ENCODE measurements at places on chromosomes 11 and 22.

DNA sequence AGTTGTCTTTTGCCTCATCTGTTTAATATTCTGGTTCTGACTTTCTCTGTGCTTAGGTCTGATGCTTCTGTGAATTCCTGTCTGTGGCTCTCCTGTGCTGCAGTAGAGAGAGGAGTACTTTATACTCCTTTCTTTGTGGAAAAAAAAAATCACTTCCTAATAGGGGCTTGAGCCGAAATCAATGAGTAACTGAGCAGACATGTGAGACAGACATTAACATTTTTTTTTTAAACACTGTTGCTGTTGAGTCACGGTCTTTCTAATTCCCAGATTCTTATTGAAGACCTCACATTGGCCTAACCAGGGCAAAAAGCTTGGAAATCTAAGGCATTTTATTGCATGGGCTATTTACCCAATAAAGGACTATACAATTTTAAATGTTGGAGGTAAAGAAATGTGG, 86.1 kb downstream of the GRM5 start:
- DNase-seq = peak; percentile 77

DNA sequence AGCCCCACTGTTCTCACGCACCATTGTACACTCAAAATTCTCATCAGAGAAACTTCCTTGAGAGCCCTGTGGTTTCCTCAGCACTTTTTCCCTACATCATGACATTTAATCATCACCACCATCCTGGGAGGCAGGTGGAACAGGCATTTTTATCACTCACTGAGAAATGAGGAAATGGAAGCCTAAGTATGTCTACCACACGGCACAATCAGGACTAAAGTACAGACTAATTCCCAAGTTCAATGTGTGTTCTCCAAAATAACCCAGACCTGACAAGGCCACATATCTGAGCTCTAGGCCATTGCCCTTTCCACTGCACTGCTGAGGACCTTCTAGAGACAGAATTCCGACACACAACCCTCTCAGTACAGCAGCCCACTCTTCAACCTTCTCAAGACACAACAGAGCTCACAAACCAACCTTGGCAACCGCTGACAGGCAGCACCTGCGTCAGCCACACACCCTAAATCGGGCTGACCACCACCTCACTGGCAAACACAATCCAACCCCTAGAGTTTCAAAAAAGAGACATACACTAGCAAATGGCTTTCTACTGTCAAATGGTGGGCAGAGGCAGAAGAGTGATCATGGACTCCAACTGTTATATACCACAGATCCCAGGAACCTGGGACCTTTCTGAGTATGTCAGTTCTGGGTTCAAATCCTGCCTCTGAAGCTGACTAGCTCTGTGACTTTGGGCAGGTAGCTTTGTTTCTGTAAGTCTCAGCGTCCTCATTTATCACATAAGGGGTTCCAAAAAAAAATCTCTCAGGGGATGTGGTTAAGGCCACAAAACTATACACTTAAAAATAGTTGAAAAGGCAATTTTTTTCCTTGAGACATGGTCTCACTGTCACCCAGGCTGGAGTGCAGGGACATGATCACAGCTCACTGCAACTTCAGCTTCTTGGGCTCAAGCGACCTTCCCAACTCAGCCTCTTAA, 16.3 kb downstream of the SMCO4 start:
- DNase-seq = no peak

DNA sequence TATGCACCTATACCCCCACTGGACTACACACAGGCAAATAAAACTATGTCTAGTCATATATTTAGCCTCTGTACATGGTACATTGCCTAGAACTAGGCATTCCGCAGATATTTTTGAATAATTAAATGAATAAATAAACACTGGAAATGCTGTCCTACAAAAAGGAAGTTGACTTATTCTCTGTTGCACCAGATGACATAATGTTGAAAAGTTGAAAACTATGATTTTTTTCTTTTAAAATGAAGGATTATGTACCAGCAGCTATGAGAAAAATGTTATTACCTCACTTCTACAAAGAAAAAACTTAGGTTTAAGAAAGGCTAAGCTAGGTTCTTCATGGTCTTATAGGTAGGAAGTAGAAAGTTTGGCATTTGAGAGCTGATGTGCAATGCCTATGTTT, 856.6 kb downstream of the METTL15 start:
- DNase-seq = peak; percentile 86

DNA sequence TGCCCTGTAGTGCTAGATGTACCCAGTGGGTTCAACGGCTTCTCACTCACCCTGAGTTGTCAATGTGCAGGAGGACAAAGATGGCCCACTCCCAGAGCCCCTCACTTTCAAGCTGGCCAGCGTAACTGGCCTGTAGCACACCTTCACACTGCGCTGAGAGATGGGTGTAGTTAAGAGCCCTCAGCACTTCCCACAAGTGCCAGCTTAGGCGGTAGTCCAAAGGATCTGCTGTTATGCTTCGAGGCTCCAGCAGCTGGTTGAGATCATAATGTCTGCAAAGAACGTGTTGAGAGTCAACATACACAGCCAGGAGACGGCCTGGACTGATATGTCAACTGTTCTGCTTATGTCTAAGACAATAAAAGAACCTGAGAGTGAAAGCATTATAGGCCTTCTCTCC, 14.7 kb upstream of the CHRNA10 start:
- no peak for DNase-seq

GRCh38 chr11:9493492-9493891, 32.7 kb downstream of the ZNF143 start:
- DNase-seq = no peak

GRCh38 chr11:28566339-28567089, 458.3 kb downstream of the METTL15 start:
- peak; percentile 99 for DNase-seq

- peak; percentile 83 for DNase-seq
Observed at GRCh38 chr11:123103326-123103980, 41.5 kb upstream of the HSPA8 start.

DNA sequence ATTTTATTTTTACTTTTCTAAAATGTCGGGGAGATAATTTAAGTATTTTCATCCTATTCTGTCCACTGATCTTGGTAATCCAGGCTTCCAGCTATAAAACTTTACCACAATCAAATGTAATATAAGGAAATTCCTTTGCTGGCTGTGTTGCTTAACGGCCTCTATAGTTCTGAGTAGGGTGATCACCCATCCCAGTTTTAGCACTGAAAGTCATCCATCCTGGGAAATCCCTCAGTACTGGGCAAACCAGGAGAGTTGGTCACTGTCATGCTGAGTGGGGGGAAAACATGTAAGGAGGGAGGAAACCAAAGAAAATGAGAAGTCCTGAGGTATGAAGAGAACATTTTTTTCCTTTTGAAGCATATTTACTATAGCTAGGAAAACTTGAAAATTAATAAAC, 12.8 kb upstream of the BACE1-AS start:
- peak; percentile 22 for DNase-seq

- DNase-seq = peak; percentile 73
Observed at GRCh38 chr22:36026741-36027140, 1.9 kb downstream of the RBFOX2 start.

- no peak for DNase-seq
Observed at GRCh38 chr11:42465623-42466022, 846.2 kb upstream of the API5 start.

DNA sequence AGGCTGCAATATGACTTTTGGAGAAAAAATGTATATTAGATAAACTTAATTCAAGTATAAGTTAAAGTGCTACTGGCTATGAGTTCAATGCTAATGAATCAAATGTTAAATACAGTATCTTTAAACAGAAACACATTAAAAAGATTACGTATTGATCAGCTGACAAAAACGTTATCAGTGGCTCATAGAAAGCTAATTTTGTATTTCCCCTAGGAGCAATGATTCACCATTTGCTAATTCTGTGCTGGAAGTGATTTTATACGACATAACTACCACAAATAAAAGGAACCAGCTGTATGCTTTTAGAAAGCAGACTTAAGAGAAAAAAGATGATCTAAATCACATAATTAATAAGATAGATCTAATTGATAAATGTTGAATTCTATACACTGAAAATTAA, 43.6 kb downstream of the MRE11 start:
- peak; percentile 24 for DNase-seq

DNA sequence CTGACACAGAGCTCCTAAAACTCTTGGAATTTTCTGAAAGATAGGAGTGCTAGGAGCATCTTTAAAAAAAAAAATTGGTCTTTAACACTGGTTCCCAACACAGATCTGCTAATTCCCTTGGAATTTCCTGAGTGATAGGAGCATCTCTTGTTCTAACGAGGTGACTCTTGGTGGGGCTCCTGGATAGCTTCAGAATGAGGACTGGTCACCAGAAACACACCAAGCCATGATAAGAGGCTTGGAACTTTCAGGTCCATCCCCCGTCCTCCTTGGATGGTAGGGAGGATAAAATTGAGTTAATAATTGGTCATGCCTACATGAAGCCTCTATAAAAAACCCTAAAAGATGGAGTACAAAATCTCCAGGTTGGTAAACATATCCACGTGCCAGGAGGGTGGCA, 64.5 kb upstream of the LDLRAD3 start:
- no peak for DNase-seq

GRCh38 chr22:20062766-20063083, 17.3 kb upstream of the DGCR8 start:
- peak; percentile 64 for DNase-seq

- peak; percentile 92 for DNase-seq
Observed at GRCh38 chr11:3939211-3939610, 83.7 kb downstream of the STIM1 start.

GRCh38 chr11:122062763-122063162, 53.3 kb downstream of the BLID start:
- DNase-seq = no peak

DNA sequence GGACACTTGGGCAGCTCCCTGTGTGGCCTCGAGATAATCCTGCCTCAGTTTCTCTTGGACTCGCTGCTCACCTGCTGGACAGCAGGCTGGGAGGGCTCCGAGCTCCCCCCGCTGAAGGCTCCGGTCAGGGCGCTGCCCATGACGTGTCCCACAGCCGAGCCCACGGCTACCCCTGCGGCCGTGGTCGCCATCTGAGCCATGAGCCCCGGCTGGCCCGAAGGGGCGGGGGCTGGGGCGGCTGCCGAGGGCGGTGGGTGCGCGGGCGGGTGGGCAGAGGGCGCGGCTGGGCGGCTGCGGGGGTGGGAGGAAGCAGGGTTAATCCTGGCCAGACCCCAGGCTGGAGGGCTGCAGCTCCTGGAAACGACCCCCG, 484 bp downstream of the CHCHD10 start:
- no peak for DNase-seq

- no peak for DNase-seq
Observed at GRCh38 chr11:6402061-6402470, 11.8 kb downstream of the SMPD1 start.

- DNase-seq = no peak
Observed at GRCh38 chr22:19553201-19553600, 29.0 kb upstream of the CLDN5 start.

Measured in EH (cell line).